Glutamatergic neuron (in vitro differentiated cells): ENCODE measurements at places on chromosomes 7 and 10. TPM values are rescaled to one million over a fixed set of nuclear protein-coding genes. Genes with fewer than 3 reads are reported as not detected.

DNAJC12 gene
- total RNA-seq = 54.7 TPM

DYDC1 gene
- not detected for total RNA-seq

GRCh38 chr10:17134737-17135260 lies 5.2 kb upstream of the CUBN start:
- peak overlapping the region; percentile 40 for H3K4me3 ChIP-seq
- H3K4me1 ChIP-seq = peaks cover 12% of the 10 kb centered on the region
- no peak overlapping the region for H3K27ac ChIP-seq

DNA sequence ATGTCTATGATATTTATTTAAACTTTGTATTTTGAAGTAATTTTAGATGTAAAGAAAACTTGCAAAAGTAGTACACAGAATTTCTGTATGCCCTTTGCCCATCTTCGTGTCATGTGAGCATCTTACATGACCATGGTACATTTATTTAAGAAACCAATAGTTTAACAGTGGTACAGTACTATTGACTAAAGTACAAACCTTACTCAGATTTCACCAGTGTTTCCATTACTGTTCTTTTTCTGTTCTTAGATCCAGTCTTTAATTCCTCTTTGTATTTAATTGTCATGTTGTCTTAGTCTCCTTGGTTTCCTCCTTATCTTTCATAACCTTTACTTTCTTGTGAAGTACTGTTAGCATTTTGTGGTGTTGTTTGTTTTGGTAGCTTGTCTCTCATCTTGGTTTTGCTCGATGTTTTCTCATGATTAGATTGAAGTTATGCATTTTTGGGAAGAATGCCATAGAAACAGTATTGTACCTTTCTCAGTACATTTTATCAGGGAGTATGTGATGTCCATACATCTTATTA lies 24.1 kb downstream of the TAX1BP1 start:
- peaks cover 5% of the 10 kb centered on the region for H3K36me3 ChIP-seq
- H3K27me3 ChIP-seq = no peaks in the 10 kb centered on the region
- no peak overlapping the region for H3K4me3 ChIP-seq
- no peak for DNase-seq
- H3K27ac ChIP-seq = no peak overlapping the region
- H3K4me1 ChIP-seq = no peaks in the 10 kb centered on the region

DNA sequence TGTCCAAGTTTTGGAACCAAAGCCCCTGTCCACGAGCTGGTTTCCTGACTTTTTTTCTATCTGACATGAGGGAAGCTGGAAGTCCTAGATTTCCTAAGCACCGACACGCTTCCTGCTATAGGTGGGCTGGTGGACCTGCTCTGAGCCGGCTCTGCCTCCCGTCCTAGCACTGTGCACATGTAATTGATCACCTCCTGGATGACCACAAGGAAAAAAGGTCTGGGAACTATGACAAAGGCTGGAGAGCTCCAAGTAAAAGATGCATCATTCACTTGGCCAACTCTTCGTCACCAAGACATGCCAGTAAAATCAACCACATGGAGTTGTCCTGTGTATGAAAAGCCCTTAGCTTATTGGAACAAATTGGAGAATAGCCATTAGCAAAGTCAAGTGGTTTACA lies 104.8 kb downstream of the ITIH5 start:
- H3K27ac ChIP-seq = peak overlapping the region; percentile 16
- H3K36me3 ChIP-seq = no peaks in the 10 kb centered on the region
- peaks cover 3% of the 10 kb centered on the region for H3K27me3 ChIP-seq
- H3K4me1 ChIP-seq = peaks cover 13% of the 10 kb centered on the region
- H3K4me3 ChIP-seq = no peak overlapping the region

- H3K36me3 ChIP-seq = no peaks in the 10 kb centered on the region
- no peaks in the 10 kb centered on the region for H3K4me1 ChIP-seq
- no peak overlapping the region for H3K27ac ChIP-seq
- no peaks in the 10 kb centered on the region for H3K27me3 ChIP-seq
These were observed 290.3 kb downstream of the TNS3 start for GRCh38 chr7:47291461-47292081.

DNA sequence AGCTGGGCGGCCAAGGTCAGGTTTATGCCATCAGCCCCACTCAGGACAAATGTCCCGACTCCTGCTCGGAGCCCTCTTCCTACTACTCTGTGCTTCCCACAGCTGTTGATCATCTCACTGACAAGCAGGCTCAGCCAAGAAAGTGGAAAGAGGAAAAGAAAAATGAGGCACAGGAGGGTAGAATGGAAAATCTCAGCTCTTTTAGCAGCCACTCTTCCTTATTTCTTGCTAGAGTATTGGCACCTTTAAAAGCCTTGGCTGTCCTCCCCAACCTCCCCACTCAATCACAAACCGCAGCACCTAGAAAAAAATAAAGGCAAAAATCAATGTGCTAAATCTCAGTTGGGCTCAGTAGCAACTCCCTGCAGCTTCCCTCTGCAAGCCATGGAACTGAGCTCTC lies 35.3 kb upstream of the AGK start:
- H3K27me3 ChIP-seq = peaks cover 5% of the 10 kb centered on the region
- no peak overlapping the region for H3K27ac ChIP-seq
- peaks cover 14% of the 10 kb centered on the region for H3K36me3 ChIP-seq
- peaks cover 3% of the 10 kb centered on the region for H3K4me1 ChIP-seq

GRCh38 chr7:18201350-18201749 lies 173.7 kb upstream of the PRPS1L1 start:
- DNase-seq = no peak
- no peaks in the 10 kb centered on the region for H3K36me3 ChIP-seq
- H3K4me3 ChIP-seq = no peak overlapping the region

DNA sequence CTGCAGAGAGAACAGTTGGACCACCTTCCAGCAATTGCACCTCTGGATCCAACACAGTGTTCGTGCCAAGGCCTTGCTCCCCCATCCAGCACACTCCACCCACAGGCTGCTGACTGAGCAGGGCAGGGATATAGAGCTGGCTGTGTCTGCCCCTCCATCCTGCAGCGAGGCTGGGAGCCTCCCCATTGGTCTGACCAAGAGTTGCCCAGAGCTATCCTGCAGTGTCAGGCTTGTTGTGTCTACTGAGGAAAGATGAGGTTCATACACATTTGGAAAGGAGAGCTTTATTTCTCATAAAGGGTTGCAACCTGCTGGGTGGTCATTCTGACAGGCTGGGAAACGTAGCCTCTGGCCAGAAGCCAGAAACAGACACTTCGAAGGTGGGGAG lies 27.1 kb downstream of the PRF1 start:
- H3K27me3 ChIP-seq = peaks cover 3% of the 10 kb centered on the region
- DNase-seq = no peak
- H3K4me1 ChIP-seq = no peaks in the 10 kb centered on the region
